ENCODE measurements at places on chromosomes 11 and 22.

DNA sequence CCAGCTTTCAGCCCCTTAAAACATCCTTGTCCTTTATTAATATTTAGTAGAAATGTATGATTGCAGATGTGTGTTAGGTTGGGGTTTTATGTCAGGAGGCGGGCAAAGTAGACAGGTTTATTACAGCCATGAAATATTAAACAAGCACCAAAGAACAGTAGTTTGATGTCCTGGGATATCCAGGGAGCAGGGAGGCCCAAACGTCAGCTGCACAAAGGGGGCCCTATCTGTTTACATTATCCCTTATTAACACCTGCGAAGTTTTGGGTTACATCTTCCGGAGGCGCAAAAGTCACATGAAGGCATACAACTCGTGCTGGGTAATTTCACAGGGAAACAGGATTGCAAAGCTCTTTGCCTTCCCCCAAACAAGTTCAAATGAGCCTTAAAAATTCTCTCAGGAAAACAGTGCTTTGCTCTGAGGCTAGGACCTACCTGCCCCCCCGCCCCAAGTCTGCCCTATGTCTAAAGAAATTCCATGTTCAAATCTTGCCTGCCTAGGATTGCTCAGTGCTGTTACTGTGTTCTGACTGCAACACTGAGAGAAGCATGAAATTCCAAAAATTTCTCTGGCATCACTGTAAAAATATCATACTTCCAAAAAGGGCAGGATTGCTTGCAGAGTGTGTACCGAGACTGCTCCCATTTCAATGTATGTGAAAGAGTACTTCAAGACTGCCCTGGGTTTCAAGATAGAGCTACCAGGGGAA is 8.9 kb downstream of the MN1 start:
- no peak for DNase-seq

- DNase-seq: no peak
Measured at GRCh38 chr11:107044503-107044902, 26.2 kb upstream of the GUCY1A2 start.

- DNase-seq: no peak
Measured at GRCh38 chr11:130247319-130247718, 67.4 kb downstream of the ZBTB44 start.

DNA sequence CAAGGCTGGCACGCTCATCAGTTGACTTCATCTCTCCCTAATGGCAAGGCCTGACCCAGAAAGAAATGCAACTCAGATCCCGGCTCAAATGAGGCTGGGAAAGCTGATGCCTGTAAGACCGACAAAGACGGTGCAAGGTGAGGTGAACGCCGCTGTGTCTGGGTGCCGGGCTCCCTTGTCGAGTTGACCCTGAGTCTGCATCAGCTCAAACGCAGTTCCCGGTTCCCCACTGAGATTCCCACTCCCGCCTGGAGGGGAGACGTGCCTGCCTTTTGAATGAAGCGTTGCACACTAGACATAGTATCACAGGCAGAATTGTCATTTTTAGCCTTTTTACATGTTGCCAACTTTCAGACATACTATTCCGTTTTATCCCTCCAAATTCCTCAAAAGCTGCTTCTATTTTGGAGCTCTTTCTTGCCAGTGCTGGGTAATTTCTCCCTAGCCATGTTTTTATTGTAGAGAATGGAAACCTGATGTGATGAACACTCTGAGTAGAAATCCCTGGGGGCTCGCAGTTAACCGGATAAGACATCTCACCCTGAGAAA is 831 bp upstream of the TP53AIP1 start:
- no peak for DNase-seq

DNA sequence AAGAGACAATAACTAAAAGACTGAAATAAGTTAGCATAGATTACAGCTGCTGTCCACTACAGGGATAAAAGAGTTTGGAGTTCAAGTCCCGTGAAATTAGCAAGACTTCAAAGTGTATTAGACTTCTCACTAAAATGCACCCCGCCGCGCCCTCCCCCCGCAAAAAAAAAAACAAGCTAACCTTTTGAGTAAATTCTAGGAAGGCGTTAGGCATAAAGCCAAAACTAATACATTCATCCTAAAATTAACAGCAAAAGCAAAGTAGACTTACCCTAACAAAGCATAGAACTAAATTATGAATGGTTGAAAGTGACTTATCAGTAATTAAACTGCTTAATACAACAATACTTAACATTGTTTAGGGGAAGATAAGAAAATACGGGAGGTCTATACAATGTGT is 581.0 kb upstream of the CHORDC1 start:
- no peak for DNase-seq

DNA sequence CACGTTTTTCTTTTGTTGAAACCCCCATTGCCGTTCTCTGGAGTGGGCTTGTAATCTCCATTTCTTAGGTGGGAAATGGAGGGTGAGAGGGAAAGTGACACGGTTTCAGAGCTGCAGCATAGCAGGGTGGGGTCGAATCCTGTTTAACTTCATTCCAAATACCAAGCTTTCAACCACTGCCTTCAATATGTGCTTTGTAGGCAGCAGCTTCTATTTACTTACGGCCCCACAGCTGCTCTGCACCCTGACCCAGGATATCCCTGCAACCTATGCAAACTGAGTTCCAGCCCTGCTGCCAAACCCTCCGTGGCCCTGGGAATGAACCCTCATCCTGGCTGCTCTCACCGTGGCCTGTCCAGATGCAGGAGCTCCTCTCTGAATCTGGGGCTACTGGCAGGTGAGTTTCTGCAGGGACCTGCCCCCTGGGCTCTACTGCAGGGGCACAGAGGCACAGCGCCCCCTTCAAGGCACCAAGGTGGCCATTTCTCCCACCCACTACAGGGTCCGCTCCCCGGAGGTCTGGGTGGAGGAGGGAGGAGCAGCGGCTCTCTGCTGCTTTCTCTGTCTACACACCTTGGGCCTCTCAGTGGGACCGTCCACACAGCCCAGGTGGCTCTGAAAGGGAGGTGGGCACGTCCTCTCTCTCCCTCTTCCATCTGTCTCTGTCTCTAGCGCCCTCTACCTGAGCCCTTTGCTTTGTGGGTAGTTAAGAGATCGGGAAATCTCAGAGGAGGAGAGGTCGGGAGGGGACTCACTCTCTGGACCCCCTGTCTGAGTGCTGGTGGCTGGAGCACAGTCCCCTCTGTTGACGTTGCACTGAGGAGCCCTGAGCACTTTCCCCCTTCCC is 279.1 kb downstream of the BRD1 start:
- DNase-seq: no peak

DNA sequence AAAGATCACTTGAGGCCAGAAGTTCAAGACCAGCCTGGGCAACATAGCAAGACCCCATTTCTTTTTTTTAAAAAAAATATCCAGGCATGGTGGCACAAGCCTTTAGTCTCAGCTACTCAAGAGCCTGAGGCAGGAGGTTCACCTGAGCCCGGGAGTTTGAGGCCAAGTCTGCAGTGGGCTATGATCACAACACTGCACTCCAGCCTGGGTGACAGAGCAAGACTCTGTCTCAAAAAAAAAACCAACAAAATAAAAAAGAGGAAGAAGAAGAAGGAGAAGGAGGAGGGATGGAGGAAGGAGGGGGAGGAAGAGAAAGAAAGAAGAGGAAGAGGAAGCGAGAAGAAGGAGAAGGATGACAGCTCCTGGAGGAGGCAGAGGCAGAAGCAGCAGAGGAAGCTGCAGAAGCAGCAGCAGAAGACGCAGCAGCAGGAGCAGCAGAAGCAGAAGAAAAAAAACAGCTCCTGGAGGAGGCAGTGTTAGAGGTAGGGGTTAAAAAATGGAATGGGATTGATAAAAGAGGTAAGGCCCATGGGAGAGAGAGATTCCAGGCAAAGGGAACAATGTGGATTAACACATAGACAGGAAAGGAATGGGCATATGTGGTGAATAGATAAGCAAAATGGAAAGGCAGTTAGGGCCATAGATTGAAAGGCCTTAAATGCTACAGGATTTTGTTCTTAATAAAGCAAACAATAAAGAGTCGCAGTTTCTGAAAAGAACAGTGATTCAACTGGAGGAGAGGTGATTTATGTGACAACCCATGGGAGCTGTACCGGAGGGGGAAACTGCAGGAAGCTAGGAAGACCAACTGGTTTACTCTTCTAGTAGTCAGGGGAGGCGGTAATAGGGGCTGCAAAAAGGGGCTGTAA is 10.9 kb downstream of the PRCP start:
- DNase-seq: no peak

GRCh38 chr22:27314276-27314807 is 487.2 kb downstream of the MN1 start:
- DNase-seq: no peak

DNA sequence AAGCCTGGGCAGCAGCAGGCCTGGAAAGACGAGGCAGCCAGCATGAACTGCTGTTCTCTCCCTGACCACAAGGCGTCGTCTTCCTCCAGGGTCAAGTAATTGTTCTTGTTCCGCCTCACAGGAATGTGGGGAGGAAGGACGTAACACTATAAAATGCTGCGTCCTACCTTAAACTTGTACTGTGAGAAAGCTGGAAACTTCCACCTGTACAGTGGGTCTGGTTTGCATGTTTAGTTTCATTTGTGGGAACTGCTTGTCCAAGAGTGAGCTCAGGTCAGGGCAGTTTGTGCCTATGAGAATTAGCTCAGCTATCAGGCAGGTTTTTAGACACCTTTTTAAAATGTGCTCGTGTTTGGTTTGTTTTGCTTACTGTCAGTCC is 55.2 kb downstream of the PANX1 start:
- no peak for DNase-seq

DNA sequence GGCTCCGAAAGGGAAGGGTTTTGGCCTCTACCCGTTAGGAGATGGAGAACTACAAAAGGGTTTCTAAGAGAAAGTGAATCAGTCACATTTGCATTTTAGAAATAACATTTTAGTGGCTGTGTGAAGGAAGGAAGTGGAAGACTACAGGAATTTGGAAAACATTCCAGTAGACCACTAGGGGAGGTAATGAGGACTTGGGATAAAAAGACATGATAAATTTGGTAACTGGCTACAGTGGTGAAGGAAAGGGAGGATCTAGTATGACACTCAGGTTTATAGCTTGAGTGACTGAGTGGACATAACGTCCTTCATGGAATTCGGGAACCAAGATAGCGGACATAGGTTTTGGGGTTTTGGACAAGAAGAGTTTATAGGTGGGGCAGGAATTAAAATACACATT is 7.0 kb upstream of the RRM1 start:
- no peak for DNase-seq

DNA sequence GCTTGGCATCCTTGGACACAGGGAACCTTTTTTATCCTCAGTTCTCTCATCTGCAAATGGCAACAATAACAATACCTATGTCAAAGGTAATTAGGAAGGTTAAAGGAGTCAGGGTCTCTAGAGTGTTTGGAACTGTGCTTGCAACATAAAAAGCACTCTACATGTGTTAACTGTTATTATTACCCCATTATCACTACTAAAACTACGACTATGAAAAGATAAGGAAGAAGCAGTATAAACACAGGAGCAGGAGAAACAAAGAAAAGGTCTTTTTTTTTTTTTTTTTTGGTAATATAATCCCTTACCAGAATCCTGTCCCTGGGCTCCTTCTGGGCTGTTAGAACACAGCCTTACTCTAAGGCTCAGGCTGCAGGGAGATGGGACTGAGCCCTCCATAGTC is 348.2 kb downstream of the CADM1 start:
- DNase-seq: no peak

DNA sequence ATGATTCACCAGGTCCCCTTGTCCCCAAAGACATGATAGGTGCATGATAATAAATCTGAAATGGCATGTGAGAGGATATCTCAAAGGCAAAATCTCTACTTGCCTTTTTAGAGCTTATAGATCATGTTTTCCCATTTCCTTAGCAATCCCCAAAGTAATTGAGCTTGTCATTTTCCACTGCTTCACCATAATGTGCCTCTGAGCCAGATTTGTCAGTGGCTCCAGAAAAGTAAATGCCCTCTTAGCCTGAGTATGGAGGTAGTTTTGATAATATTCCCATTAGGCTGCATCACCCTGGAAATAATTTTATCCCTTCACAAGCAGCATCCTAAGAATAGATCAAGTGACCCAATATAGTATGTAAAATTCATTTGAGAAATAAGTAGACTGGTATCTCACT is 36.7 kb upstream of the ADSL start:
- no peak for DNase-seq
